CD4-positive, alpha-beta memory T cell (primary cell): ENCODE measurements at places on chromosomes 5 and 9. TPM values are rescaled to one million over a fixed set of nuclear protein-coding genes. Genes with fewer than 3 reads are reported as not detected.

- peak; percentile 100 for DNase-seq
- H3K27ac ChIP-seq: peak within 1 kb of the TSS; percentile 96
- H3K4me3 ChIP-seq: peak within 1 kb of the TSS; percentile 72
- no peaks in the 10 kb centered on the region for H3K27me3 ChIP-seq
- peaks cover 35% of the 10 kb centered on the region for H3K4me1 ChIP-seq
Observed at GRCh38 chr9:37465249-37466036, at the start of gene ZBTB5. Gene ZBTB5, minus strand, starts transcription at chr9:37465450. Its CDS starts 22,899 bp downstream, at chr9:37442551.

DNA sequence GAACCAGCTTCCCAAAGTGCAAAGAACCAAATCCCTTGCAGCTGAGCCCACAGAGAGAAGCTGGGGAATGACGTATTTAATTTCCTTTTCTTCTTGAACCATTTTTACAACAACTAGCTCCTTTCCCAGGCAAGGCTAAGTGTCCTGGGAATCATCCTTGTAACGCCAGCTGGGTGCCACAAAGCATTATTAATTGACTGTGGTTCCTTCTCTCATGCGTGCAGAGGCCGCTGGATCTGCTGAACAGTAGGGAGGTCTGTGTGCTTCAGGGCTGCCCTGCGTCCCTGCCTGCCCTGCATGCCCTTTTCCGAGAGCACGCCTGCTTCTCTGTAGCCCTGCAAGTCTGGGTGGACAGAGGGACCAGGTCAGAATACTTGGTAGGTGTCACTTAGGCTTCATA lies 124.1 kb upstream of the OTULINL start:
- H3K4me1 ChIP-seq: no peaks in the 10 kb centered on the region
- DNase-seq: no peak
- no peak overlapping the region for H3K4me3 ChIP-seq
- no peaks in the 10 kb centered on the region for H3K36me3 ChIP-seq
- no peaks in the 10 kb centered on the region for H3K27me3 ChIP-seq

RFX3 gene
- 30.8 TPM for total RNA-seq

SPATA31C1 gene
- total RNA-seq: not detected

DBH gene
- 0.09 TPM for total RNA-seq

F2RL2 gene
- not detected for total RNA-seq

MEIKIN gene
- total RNA-seq: 6.2 TPM

FBLL1 gene
- not detected for total RNA-seq

TLR4 gene
- 0.83 TPM for total RNA-seq

DNA sequence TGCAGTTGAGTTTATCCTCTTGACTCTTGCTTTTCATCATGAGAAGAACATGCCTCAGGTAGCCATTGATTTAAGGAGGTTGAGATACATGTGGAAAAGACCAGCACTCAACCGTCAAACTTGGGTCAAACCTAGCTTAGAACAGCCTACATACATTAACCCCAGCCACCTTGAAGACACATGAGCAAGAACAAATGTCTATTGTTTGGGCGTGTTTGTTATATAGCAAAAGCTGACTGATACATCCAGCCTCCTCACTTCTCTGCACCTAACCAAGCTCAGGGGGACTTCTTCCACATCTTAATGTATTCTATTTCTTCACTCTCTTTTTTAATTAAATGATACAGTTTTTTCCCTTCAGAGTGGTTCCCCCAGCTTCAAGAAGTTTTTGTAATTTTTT lies 28.7 kb downstream of the DRD1 start:
- no peaks in the 10 kb centered on the region for H3K27me3 ChIP-seq
- no peak overlapping the region for H3K4me3 ChIP-seq
- no peak for DNase-seq
- no peaks in the 10 kb centered on the region for H3K36me3 ChIP-seq

DNA sequence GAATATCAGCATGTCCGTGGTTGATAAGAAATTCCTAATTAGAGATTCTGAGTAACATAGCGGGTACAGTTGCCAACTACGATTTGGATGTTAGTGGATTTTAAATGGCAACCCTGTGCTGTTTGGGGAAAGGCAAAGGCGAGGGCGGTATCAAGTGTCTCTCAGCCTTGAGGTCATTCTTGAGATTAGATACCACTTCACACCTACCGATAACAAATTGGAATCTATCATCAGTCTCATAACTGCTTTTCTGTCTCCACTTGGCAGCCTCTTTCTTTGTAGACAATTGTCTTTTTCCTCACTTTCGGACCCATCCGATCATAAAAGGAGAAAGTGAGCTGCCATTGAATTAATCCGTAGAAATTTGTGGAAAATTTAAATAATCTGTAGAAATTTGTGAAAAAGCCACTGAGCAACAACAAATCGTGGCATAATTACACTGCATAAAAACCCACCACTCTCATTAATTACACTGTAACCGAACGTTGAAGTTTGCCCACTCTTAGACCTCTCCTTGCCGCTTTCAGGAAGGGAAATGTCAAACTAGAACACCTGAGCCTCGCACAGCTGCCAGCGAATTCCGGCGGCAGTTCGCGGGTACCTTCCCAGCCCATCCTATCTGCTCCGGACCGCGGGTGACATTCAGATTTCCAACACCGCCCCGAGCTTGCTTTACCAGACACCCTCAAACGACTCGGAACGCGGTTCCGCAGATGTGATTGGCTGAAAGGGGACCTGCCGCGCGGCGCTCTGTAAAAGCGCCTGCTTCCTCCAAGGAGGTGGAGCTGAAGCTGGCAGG lies 849 bp upstream of the RGMB start:
- peak overlapping the region; percentile 73 for H3K4me3 ChIP-seq
- peak; percentile 67 for DNase-seq
- peak overlapping the region; percentile 59 for H3K27ac ChIP-seq
- no peaks in the 10 kb centered on the region for H3K36me3 ChIP-seq
- peaks cover 15% of the 10 kb centered on the region for H3K27me3 ChIP-seq

CCL27 gene
- not detected for total RNA-seq

- no peaks in the 10 kb centered on the region for H3K27me3 ChIP-seq
- no peak for DNase-seq
- no peaks in the 10 kb centered on the region for H3K4me1 ChIP-seq
- H3K36me3 ChIP-seq: no peaks in the 10 kb centered on the region
- H3K4me3 ChIP-seq: no peak overlapping the region
Observed at GRCh38 chr5:2091921-2092320, 209.2 kb upstream of the IRX4 start.

- H3K4me1 ChIP-seq: peaks cover 41% of the 10 kb centered on the region
- H3K4me3 ChIP-seq: no peak overlapping the region
- no peak for DNase-seq
Observed at GRCh38 chr5:151200913-151201595, 22.8 kb downstream of the CCDC69 start.

OR1J2 gene
- total RNA-seq: not detected

DNA sequence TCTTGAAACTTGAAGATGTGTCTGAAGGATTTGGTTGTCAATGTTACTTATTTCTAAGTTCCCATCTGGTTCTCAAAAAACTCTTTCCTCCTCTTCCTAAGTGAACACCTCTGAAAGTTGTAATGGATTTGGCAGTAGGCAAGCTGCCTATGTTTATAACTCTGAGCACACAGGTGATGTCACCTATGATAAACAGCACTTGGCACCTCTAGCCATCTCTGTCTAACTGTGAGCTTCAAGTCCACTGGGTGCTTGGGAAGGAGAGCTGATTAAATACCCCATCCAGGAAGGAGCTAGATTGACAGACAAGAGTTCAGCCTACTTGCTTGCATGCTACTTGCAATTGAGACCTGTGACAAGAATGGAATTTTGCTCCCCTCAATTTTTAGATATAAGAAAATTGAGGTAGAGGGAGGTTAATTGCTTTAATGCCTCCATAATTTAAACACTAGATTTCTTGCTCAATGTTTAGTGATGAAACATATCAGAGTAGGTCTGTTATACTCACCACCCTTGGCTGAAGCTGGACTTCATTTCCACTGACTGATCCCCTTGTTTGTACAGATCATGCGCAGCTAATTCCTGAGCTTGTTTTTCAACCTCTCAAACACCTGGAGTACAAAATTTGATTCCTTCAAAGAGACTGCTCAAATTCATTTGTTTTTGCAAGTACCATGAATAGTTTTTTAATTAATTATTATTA lies 49.9 kb downstream of the PDE4D start:
- H3K27me3 ChIP-seq: no peaks in the 10 kb centered on the region
- no peak overlapping the region for H3K27ac ChIP-seq
- DNase-seq: no peak

CCNG1 gene
- 133 TPM for total RNA-seq

- H3K4me3 ChIP-seq: peak overlapping the region; percentile 20
- no peak for DNase-seq
- peak overlapping the region; percentile 86 for H3K27ac ChIP-seq
- peaks cover 19% of the 10 kb centered on the region for H3K4me1 ChIP-seq
Observed at GRCh38 chr5:108749128-108749861, 1.6 kb downstream of the FER start.

GRCh38 chr5:10420932-10421331 lies 20.7 kb upstream of the ROPN1L start:
- no peaks in the 10 kb centered on the region for H3K4me1 ChIP-seq
- H3K27me3 ChIP-seq: no peaks in the 10 kb centered on the region

DNA sequence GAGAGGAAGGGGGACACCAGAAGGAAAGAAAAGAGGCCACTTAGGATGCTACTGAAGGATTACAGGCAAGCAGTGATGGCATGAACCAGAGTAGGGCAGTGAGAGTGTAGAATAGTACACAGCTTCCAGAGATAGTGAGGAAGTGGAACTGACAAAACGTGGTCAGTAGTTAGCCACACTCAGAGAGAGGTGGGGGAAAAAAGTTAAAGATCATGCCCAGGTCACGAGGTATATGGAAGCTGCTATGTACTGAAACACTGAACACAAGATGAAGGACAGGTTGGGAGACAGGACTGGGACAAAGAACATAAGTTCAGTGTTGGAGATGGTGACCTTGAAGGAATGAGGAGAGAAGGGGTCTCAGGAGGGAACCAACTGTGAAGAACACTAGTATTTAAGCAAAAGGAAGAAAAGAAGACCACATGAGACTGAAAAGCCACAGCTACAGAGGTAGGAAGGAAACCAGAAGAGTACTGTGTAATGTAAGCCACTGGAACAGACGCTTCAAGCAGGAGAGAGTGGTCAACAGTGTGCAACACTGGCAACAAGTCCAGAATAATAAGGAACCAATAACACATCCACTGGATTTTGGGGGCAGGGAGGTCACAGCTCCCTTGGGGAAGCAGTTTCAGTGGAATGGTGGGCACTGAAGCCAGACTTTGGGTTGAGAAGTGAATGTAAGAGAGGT lies 45.5 kb downstream of the ELL2 start:
- H3K27ac ChIP-seq: no peak overlapping the region
- no peak overlapping the region for H3K4me3 ChIP-seq
- H3K4me1 ChIP-seq: no peaks in the 10 kb centered on the region

- H3K36me3 ChIP-seq: no peaks in the 10 kb centered on the region
- H3K4me1 ChIP-seq: no peaks in the 10 kb centered on the region
- no peak overlapping the region for H3K4me3 ChIP-seq
Observed at GRCh38 chr5:77360381-77360780, 131.7 kb downstream of the WDR41 start.

- DNase-seq: no peak
- no peaks in the 10 kb centered on the region for H3K4me1 ChIP-seq
- no peak overlapping the region for H3K27ac ChIP-seq
- H3K4me3 ChIP-seq: no peak overlapping the region
Observed at GRCh38 chr9:76181020-76181641, 213.1 kb downstream of the RFK start.

MYOT gene
- not detected for total RNA-seq

DNA sequence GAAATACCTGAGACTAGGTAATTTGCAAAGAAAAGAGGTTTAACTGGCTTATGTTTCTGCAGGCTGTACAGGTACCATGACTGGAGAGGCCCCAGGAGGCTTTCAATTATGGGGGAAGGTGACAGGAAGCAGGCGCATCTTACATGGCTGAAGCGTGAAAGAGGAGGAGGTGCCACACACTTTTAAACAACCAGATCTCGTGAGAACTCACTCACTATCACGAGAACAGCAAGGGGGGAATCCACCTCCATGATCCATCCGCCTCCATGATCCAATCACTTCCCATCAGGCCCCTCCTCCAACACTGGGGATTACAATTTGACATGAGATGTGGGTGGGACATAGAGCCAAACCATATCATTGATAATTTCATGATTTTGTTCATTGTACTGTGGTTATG lies 2.5 kb upstream of the MED27 start:
- H3K36me3 ChIP-seq: peaks cover 3% of the 10 kb centered on the region
- H3K27me3 ChIP-seq: no peaks in the 10 kb centered on the region
- no peak overlapping the region for H3K27ac ChIP-seq
- H3K4me3 ChIP-seq: no peak overlapping the region
- peaks cover 24% of the 10 kb centered on the region for H3K4me1 ChIP-seq

- H3K36me3 ChIP-seq: no peaks in the 10 kb centered on the region
- no peak for DNase-seq
- no peak overlapping the region for H3K27ac ChIP-seq
- H3K27me3 ChIP-seq: no peaks in the 10 kb centered on the region
- H3K4me1 ChIP-seq: no peaks in the 10 kb centered on the region
Observed at GRCh38 chr9:36729906-36730305, 157.2 kb downstream of the MELK start.

GRCh38 chr9:2093920-2094597 lies 78.9 kb downstream of the SMARCA2 start:
- peaks cover 48% of the 10 kb centered on the region for H3K36me3 ChIP-seq
- no peak overlapping the region for H3K4me3 ChIP-seq
- H3K4me1 ChIP-seq: no peaks in the 10 kb centered on the region
- DNase-seq: no peak
- no peak overlapping the region for H3K27ac ChIP-seq

DNA sequence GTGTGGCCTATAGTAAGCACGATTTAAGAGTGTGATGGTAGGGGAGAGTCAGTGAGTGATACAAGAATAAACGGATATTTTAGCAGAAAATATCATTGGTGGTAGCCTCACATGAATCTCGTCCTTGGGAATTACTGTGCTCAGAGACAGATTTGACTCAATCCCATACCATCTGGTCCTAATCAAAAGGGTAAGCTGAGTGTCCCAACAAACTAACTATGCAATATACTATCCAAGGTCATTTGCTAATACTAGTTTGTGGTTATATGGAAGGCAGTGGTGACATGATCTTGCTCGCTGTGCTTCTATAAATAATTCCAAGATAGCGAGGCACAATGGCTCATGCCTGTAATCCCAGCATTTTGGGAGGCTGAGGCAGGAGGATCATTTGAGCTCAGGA lies 103.2 kb downstream of the TRPM6 start:
- no peak overlapping the region for H3K4me3 ChIP-seq
- DNase-seq: no peak
- no peaks in the 10 kb centered on the region for H3K36me3 ChIP-seq
- H3K4me1 ChIP-seq: no peaks in the 10 kb centered on the region
